ENCODE measurements at places on chromosomes 3 and 15. TPM values are rescaled to one million over a fixed set of nuclear protein-coding genes. Genes with fewer than 3 reads are reported as not detected.

VGLL4 gene
- polyA plus RNA-seq: 75.9 TPM

RPLP1 gene
- polyA plus RNA-seq: 2,985 TPM

GRCh38 chr15:70257573-70258248 lies 160.0 kb upstream of the TLE3 start:
- DNase-seq: no peak

GRCh38 chr3:107574650-107575049 lies 51.9 kb downstream of the BBX start:
- peak; percentile 66 for DNase-seq

DNA sequence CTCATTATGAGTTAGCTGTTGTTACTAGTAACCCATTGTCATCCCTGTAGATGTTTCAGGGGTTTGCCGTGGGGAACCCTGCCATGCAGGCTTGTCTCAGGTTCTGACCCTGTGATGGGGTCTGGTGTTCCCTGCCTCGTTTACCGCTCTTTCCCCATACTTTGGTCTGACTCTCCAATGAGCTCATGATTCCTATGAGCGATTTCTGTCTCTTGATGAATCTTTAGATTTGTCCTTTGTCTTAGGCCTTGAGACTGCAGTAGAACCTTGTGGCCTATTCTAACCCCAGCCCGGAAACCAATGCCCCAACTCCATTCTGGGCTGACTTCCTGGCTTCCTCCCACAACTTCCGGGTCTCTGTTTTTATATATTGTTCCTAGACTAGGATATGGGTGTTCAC lies 11.3 kb upstream of the IQGAP1 start:
- peak; percentile 72 for DNase-seq

All from endothelial cell of umbilical vein (primary cell).